Activated CD4-positive, alpha-beta T cell treated with anti-CD3 and anti-CD28 coated beads for 24 hours (primary cell): ENCODE measurements at places on chromosomes 11 and 22.

DNA sequence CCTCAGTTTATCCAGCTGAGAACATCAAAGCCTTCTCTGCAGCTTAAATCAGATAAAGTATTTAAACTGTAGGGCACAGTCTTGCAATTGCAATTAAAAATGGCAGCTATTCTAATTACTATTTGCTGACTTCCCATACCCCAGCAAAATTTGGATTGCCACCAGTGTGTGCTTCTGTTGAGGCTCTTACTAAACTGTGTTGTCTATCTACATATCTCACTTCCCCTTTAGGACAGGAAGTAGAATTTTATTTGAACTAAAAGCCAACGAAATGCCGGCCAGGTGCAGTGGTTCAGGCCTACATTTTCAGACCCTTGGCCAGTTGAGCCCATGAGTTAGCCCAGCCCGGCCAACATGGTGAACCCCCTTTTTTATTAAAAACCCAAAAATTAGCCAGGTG lies 7.1 kb downstream of the SAA4 start:
- no peak for DNase-seq

GRCh38 chr11:85685125-85685819 lies 723 bp downstream of the CCDC89 start:
- no peak for DNase-seq

DNA sequence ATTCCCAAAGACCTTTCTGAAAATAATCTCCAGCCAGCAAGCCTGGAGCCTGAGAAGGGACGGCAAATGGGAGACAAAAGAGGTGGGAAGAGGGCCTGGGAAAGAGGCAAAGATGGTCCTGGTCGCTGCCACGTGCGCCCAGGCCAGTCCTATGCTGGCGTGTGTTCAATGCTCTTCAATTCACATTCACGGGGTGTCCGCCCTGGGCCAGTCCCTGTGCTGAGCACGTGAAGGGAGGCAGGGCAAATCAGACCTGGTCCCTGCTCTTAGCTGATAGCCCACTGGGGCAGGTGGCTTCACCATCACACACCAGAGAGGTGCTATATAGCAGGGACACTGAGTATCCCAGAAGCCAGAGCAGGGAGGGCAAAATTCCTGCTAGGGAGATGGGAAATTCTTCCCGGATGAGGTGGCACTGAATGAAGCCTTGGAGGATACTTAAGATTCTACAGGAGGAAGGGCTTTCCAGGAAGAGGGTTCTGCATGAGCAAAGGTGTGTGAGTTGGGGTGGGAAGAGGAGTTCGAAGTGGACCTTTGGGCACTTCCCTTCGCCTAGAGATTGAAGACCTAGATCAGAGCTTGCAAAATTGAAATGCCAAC lies 148.2 kb downstream of the CHST1 start:
- no peak for DNase-seq

GRCh38 chr11:66133216-66133775 lies 63.2 kb downstream of the PACS1 start:
- DNase-seq = no peak

GRCh38 chr11:12189543-12190235 lies 79.3 kb downstream of the MICAL2 start:
- DNase-seq = no peak

- no peak for DNase-seq
Observed at GRCh38 chr11:44787070-44787469, 60.3 kb downstream of the TSPAN18 start.

- no peak for DNase-seq
Observed at GRCh38 chr11:14269692-14270573, 89.0 kb downstream of the RRAS2 start.

DNA sequence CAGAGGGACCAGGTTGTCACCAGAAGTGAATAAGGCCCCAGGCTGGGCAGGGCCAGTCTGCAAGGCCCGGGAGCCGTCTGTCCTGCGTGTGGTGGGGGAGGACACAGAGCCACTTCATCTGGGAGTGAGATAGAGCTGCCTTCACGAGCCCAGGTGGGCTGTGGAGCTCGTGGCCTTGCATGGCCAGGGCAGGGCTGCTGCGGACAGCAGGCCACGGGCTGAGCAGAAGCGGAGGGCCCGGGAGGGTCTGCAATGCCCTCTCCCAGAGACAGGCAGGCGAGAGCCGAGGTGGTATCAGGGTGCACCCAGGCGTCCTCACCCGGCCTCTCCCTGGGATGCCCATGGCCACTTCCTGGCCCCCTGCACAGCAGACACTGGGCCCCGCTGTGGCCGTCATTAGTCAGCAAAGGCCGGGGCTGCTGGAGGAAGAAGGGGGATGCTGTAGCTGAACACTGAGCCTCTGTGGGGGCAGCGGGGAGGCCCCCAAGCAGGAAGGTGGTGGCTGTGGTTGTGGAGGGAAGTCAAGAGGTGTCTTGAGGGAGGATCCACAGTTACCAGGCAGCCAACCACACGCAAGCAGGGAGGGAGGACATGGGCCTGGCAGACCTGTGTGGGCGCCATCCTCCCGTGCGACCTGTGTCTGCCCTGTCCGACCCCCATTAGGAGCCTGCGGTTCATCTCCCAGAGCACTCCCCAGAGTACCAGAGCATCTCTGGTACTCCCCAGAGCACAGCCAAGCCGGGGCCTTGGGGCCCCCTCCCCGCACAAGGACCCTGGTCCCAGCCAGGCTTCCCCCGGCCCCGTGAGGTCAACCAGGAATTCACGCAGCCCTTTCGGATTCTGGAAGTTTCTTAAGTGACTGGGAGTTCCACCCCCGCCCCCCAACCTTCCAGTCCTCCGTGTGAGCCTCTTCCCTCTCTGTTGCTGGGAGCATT lies 1109.5 kb downstream of the BRD1 start:
- no peak for DNase-seq

- no peak for DNase-seq
Observed at GRCh38 chr11:79262221-79262620, 178.6 kb downstream of the TENM4 start.

- DNase-seq = no peak
Observed at GRCh38 chr11:119531056-119531455, 108.1 kb upstream of the THY1 start.

DNA sequence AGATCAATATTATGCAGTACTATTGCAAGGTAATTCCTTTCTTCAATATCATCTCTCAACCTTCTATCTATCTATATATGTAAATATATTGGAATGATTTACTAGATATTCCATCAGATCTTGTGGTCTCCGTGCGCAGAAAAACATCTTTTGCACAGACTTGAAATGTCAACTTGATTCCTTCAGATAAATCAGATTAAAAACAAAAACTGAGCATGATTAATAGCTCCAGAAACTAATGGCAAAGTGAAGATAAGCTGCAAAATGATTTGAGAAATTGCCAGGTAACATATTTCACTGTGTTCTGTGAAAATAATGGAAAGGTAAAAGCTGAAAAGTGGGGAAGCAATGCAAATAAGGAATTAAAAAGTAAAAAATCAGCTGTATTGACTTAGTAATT lies 200.1 kb upstream of the CTSC start:
- no peak for DNase-seq

DNA sequence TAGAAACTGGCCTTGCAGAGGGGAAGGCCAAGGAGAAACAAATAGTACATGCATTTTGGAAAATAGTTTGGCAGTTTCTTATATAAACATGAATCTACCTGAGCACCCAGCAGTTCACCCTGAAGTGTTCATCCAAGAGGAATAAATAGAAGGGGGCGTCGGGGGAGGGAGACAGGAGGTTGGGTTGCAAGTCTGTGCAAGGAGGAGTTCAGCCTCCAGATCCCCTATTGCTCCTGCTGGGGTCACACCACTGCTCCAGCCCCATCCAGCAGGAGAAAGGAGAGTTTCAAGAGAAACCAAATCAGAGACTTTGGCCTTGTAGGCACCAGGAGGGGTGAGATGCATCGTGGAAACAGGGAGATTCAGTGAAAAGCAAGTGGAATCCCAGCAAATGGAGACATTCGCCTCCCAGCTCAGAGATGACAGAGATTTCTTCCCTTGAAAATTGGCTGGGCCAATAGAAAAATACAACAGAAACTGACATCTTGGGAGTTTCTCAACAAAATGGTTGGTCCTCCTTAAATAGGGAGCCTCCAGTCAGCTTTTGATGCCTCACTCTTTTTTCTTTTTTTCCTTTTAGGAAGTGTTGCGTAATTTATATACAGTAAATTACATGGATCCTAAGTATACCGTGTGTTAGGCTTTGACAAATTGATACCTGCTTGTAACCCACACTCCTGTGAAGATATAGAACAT lies 34.1 kb downstream of the OTOG start:
- DNase-seq = no peak

DNA sequence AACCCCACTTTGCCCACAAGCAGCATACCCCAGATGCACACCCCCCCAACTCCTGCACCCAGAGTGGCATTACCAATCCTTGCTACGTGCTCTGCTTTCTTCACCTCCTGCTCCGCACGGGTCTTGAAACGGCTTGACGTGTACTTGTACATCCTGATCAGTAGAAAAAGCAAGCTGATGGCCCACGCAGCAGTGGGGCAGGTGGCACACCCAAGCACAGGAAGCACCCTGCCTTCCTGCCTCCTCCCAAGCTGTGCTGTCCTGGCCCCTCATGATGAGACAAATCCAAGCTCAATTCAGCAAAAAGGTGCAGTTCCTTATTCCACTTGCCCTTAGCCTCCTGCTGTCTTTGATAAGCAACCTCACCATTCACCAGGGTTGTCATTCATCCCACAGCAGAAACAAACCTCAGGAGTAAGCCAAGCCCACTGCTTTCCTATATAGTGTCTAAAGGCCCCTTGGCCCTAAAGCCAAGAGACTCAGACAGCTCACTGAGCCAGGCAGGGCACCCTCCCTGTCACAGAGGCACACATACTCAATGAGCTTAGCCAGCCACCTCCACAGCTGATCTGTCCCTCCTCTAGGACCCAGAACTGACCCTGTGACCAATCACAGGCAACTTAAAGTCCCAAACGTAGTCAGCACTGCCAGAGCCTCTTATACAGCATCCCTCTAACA lies 27.8 kb downstream of the MORC2 start:
- no peak for DNase-seq

- DNase-seq = no peak
Observed at GRCh38 chr11:115959081-115959486, 454.9 kb upstream of the CADM1 start.

GRCh38 chr22:16964366-16964765 lies 43.7 kb downstream of the GAB4 start:
- no peak for DNase-seq

GRCh38 chr11:44725757-44726282 lies 942 bp upstream of the TSPAN18 start:
- DNase-seq = no peak

DNA sequence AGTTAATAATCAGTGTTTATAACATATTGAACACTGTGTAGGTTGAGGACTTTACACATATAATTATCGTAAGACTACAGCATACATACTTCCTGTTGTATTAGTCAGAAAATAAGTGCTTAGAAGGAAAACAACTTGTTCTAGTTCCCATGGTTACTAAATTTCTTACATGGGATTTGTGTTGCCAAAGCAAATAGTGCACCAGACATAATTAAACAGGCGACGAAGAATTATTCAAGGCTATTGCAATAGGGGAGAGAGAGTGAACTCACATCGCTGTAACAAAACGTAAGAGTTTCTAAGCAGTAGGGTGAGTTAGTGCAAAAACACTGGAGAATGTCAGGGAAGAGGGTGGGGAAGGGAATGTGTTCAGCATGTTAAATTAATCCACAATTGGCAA lies 347.8 kb downstream of the CNTN5 start:
- no peak for DNase-seq

- DNase-seq = no peak
Observed at GRCh38 chr11:121321614-121322243, 29.2 kb downstream of the SC5D start.

DNA sequence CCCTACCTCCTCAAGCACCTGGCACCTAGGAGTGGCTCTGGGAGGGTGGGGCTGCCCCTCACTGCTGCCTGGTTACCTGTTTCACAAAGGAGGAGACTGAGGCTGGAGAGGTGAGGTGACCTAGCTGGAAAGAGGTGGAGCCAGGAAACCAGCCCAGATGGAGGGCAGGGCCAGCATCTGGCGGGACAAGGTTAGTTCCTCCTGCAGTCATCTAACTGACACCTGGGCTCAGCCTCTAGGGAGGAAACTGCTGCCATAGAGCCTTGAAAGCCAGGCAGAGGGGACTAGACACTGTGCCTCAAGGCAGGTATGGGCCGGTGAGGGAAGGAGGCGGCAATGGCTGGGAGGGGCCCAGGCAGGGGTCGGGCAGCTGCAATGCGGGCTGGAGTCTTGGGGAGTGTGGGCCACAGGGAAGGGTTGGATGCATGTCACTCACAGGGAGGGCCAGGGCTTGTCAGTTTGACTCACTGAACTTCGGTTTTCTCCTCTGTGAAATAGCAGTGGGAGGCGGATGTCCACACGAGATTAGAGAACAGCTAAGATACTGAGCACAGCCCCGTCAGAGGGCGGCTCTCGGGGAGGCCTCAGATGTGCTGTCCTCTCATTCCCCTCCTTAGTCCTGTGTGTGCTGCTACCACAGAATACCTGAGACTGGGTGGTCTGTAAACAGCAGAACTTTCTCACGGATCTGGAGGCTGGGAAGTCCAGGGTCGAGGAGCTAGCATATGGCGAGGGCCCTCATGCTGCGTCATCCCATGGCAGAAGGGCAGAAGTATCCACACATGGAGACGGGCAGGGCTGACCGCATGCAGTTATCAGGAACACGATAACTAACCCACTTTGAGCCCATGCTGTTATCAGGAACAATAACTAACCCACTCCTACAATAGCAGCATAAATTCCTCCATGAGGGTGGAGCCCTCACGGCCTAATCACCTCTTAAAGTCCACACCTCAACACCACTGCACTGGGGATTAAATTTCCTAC lies 16.1 kb downstream of the MGAT3 start:
- no peak for DNase-seq

DNA sequence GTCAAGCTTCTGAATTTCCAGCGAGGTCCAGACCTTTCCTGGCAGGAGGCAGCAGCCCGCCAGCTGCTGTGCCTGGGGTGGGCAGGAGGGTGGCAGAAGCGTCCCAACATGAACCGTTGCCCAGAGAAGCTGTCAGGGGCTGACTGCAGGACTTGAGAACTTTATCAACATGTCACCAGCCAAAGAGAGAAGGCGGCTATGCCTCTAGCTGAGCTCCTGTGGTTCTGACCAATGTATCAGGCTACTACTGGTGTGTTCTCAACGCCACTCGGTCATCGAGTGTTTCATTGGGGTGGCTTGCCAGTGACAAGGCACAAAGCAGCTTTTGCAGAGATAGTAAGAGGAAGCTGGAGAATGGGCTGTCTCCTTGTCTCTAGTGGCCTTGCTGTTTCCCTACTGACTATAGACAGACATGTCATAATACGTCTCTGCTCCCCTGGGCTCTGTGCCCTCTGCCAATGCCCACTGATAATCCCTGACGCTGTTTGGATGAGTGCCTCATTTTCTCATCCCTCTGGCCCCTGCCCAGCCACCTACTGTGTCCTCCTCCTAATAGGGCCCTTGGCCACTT lies 17.6 kb upstream of the ASCC2 start:
- DNase-seq = no peak

- DNase-seq = no peak
Observed at GRCh38 chr11:94639901-94640721, 72.9 kb downstream of the PIWIL4 start.

- no peak for DNase-seq
Observed at GRCh38 chr11:62141111-62142042, 17.6 kb downstream of the INCENP start.
